HCEC 1CT (cell line): ENCODE measurements at places on chromosomes 5 and 9.
A peak's percentile ranks its signal among the peaks of the same experiment; 100 is the strongest.

DNA sequence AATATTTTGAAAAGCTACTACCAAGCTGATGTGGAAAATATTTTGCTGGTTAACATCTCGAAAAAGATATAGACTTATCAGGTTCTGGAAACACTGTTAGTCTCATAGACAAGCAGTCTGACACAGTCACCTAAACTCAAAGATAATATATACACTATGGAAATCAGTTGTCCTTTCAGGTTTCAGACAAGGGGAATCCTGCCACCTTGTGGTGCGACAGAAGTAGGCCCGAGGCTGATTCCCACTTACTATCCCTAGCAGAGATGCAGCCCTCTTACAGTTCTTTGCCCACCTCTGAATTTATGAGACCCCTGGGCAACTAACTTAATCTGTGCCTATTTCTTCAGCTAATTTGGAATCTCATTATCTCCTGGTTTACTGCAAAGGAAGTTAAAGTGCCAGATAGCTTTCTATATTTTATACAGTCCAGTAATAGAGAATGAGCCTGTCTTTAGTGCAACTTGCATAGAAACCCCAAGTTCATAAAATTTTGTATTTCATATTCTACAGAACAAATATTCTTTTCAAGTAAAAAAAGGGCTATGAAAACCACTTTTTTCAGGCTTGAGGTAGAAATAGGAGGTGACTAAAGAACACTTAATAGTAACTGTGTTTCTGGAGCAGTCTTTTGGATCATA, 16.9 kb downstream of the RAD1 start:
- DNase-seq, result peak; percentile 65

DNA sequence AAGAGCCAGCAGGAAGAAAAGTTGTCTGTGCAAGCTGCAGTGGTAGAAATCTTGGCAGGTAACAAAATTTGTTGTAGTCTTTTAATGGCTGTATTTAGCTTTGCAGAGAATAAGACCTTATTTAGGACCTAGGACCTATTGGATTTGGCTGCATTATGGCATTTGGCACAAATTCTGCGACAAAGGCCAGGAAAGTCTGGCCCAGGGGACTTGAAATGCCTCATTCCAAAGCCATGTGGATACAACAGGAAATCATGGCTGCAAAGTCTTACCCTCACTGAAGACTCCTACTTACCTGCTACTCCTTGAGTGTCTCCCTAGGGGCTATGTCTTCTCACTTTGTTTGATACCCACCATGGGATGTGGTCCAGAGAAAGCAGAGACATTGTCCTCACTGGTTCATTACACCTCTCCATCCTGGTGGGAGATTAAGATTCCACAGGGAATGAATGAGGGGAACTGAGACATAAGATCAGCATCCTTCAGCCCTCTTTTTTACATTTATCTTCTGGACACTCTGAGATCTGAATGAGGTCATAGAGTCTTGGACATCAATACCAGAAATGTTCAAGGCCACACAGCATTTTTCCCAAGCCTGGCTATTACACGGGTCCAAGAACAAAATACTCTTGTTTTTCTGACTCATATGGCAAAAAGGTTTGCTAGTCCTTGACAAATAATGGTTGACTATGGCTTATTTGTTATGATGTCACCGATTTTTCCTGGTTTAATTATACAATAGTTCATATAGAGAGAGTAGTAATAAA, 119.4 kb downstream of the PDE8B start:
- DNase-seq, result no peak

GRCh38 chr9:122205176-122205575, 23.6 kb downstream of the LHX6 start:
- DNase-seq, result no peak

DNA sequence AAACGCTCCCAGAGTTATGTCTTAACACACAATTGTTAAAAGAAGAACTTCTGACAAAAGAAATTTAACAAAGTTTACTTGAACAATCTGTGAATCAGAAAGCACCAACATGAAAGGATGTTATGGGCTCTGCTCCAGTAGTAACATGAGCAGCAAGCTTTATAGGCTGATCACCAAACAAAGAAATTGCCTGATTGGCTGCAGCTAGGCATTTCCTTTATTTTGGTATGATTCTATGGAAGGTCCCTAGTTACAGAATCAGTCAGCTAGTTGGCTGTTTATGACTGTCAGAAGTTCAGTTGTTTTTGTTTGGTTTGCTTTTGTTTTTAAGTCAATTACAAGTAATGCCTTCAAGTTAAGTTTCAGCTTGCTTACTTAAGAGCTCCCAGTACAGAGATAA, 102.4 kb upstream of the SMC2 start:
- peak; percentile 30 for DNase-seq

GRCh38 chr9:77725820-77726219, 77.7 kb upstream of the GNA14 start:
- DNase-seq, result no peak

DNA sequence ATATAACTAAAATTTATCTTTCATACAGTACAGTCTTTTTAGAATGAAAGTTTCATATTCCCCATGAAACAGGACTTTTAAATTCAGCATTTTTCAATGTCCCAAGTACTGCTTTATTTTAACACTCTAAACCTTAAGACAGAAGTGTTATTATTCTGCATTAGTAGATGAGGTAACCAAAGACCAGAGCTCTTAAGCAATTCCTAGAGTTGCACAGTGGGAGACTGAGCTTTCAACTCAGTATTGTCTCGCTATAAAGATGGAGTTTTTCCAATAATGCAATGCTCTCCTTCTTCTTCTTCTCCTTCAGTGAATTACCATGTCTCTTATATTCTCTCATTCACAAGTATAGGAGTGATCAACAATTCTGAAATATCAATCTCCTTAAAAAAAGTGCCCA, 479.7 kb downstream of the CETN3 start:
- DNase-seq, result no peak

DNA sequence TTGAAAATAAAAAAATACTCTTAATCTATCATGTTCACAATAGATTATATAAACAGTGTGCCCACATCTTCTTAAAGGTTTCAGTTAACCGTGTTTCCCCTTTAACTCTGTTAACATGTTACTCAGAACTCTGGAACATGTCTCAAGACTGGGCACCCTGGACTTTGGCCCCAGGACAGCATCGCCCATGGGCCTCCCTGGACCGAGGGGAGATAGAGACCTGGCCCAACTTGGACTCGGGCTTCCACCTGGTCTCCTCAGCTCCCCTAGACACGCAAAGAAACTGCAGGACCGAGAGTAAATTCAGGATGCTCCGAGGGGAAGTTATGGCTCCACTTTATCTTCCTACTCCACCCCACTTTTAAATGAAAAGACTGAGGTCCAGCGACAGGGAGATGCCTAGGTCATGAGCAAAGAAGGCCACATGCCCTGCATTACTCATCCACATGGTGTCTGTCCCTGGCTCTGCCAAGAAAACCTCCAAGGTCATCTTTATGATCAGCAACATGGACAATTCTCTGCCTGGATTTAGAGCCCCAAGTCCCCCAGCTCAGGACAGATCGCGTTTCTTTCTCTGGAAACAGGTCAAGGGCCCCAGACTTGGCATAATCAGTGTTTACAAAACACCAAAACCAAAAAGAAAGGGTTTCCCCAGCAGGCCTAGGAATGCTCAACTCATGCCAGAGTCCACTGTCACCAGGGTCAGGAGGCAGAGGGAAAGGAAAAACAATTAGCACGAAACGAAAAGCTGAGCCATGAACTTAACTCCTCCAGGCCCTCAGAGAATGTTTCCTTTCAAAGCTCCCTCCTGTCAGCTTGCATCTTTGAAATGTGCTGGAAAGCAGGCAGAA, 17.4 kb downstream of the GPX3 start:
- DNase-seq, result peak; percentile 53

DNA sequence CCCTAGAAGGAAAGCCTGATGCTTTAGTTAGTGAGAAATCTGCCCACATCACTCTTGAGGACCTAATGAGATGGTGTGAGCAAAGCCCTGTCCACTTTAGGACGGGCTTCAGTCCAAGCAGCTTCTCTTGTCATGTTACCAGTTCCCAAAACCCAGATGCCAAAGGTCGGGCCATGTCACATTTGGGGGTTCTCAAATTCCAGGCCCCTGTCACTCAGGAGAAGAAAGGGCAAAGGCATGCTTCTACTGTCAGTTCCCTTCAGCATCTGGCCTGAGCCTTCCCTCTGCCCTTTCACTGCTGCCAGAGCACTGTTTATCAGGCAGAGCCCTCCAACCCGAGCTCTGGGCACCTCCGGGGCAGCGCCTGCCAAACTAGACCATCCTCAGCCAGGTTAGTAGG, 556.0 kb downstream of the BNC2 start:
- no peak for DNase-seq

DNA sequence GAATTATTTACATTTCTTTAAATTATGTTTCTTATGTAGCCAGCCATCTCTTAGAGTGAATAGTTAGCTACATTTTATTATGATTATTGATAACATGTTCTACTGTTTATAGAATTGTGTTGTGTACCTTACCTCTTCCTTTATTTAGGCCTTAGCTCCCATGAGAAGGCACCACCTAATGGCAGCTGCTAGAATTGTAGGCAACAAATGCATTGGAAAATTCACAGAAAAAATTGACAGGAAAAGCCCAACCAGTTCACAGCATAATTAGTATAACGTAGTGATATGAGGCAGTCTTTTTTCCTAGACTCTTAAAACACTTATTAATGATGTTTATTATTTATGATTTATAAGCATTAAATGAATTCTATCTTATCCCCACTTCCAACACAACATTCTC, 175.8 kb downstream of the WDR70 start:
- DNase-seq, result peak; percentile 17

DNA sequence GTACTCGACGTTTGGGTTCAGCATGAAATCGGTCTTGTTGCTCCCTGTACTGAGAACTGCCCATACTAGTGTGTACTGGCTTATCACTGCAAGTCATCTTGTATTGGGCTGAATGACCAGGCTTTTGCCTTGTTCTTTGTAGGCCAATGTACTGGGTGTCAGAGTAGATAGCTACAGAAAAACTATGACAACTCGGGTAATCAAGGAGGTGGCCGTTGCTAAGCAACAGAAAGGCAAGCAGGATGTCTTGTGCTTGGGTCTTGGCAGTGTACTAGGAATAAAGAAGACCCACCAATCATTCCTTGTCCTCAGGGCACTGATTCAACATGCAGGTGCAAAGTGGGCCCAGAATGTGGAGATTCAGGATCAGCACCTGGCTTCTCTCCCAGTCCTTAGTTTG, 11.9 kb upstream of the SHISAL2B start:
- DNase-seq, result no peak

- DNase-seq, result no peak
Observed at GRCh38 chr5:168724227-168724626, 145.1 kb upstream of the PANK3 start.

DNA sequence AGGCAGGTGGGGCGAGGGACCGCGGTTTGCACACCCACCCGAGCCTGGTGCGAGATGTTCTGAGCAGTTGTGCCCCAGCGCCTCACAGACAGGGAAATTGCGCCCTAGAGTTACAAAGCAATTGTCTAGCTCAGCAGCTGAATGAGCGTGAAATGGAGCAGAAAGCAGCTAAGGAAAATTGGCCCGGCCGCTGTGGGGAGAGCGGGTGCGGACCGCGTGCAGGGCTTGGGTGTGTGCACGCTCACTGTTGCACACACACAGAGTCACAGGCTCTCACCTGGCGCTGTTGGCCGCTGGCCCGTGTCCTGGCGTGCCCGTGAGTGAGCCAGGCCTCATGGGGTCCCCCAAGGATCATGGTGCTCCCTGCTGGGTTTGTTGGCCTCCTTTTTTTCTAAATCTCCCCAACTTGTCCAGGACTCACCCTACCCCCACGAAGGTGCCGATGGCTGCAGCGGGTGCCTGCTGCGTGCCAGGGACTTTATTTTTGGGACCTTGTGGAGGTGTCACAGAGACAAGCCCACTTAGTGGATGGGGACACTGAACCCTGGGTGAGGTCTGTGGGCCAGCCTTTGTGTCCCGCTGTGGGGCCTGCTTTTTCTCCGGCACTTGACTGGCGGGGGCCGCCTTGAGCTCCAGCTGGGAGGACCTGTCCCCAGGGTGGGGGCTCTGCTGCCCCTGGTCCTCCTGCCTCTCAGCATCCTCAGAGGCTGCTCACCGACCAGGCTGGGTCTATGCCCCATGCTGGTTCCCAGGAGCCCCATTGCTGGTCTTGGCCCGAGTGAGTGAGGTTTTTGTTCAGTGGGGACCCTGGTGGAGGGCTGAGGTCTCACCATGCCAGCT, 5.2 kb downstream of the RXRA start:
- DNase-seq, result no peak

DNA sequence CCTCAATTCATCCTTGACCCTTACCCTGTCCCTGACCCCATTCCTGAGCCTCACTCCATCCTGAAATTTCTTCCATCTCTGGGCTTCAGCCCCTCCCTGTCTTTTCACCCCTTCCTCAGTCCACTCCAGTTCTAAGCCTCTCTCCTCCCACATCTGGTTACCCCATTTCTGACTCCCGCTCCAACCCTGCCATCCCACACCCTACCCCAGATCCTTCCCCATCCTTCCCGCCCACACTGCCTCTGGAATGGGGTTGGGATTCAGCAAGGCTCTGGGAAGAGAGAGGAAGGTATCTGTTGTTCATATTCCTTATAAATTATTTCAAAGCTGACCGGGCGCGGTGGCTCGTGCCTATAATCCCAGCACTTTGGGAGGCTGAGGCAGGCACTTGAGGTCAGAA, 29.9 kb upstream of the MVB12B start:
- DNase-seq, result no peak

DNA sequence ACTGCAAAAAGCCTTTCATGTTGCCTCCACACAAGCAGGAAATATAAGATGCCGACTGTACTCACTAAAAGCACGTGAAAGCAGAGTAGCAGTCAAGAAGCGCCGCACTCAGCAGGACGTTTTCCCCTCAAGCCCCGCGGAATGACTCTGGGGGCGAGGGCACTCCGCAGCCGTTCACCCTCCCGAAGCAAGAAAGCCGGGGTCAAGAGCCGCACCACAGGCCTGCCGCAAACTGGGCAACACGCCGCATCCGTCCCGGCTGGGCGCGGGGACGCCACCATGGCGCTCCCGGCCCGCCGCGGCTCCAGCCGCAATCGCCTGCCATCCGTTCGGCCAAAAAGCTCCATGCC, 364 bp downstream of the RPS6 start:
- peak; percentile 36 for DNase-seq

- peak; percentile 67 for DNase-seq
Observed at GRCh38 chr9:118961857-118962256, 407.4 kb downstream of the BRINP1 start.

DNA sequence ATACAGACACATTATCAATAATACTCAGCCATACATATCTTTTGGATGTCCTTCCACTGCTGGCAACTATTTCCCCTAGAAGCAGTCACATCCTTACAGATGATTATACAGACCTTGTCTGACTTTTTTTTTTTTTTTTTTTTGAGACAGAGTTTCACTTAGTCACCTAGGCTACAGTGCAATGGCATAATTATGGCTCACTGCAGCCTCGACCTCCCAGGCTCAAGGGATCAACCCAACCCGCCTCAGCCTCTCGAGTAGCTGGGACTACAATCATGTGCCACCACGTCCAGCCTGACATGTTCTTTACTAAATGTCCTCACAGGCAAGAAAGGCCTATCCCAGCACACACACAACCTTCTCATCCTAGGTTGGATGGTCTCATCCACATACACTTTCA, 24.0 kb downstream of the NR6A1 start:
- DNase-seq, result no peak

- no peak for DNase-seq
Observed at GRCh38 chr9:126982215-126983002, 67.8 kb downstream of the RALGPS1 start.
